ENCODE measurements at places on chromosomes 7 and 10. TPM values are rescaled to one million over a fixed set of nuclear protein-coding genes. Genes with fewer than 3 reads are reported as not detected.

The PPP1R3A gene
- total RNA-seq = 6.9 TPM

The VSIR gene
- total RNA-seq = 41.2 TPM

The FAM25G gene
- total RNA-seq = not detected

The TACC2 gene
- total RNA-seq = 25.1 TPM

The ADRA2A gene
- total RNA-seq = 0.31 TPM

The ITPRID1 gene
- not detected for total RNA-seq

The UCMA gene
- not detected for total RNA-seq

The PRPS1L1 gene
- not detected for total RNA-seq

The RHEB gene
- 114 TPM for total RNA-seq

The DNAJB6 gene
- total RNA-seq = 261 TPM

The AKR1B1 gene
- total RNA-seq = 151 TPM

The MYH16 gene
- not detected for total RNA-seq

The FAM13C gene
- total RNA-seq = 58.0 TPM

The MBL2 gene
- total RNA-seq = not detected

The DUSP5 gene
- total RNA-seq = 10.0 TPM

The FBXL13 gene
- 0.42 TPM for total RNA-seq

The ZNF503 gene
- 4.6 TPM for total RNA-seq

The HHEX gene
- total RNA-seq = 0.11 TPM

Data from myocyte (in vitro differentiated cells).